ENCODE measurements at places on chromosomes 11 and 22.

DNA sequence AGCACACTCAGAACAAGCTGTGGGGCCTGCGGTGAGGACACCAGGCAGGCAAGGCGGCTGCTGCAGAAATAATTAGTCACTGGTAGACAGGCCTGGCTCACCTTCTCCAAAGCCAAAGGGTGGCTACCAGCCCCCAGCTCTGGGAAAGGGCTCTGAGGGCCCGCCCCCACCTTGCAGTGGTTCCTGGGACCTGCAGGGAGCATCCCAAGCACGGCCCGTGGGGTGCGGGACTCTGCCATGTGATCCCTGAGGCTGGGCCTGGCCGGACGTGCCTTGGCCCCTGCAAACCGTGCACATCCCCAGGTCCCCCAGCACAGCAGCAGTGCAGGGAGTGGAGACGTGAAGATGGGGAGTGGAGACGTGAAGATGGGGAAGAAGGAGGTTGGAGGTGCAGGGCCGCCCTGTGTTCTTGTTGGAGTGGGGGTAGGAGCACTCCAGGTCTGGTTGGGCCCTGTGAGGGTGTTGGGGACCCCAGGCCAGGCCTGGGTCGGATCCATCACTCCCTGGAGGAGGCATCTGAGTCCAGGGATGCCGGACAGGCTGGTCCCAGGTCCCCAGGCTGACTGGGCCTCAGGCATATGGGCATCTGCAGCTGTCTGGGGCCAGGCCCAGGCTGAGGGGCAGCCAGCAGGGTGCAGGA lies 41.9 kb downstream of the RTN4R start:
- DNase-seq: no peak

GRCh38 chr22:49568751-49569285 lies 258.9 kb downstream of the BRD1 start:
- no peak for DNase-seq

- no peak for DNase-seq
Measured at GRCh38 chr22:23183061-23183698, 2.9 kb downstream of the BCR start.

- no peak for DNase-seq
Measured at GRCh38 chr11:32392840-32393239, 42.5 kb downstream of the WT1 start.

DNA sequence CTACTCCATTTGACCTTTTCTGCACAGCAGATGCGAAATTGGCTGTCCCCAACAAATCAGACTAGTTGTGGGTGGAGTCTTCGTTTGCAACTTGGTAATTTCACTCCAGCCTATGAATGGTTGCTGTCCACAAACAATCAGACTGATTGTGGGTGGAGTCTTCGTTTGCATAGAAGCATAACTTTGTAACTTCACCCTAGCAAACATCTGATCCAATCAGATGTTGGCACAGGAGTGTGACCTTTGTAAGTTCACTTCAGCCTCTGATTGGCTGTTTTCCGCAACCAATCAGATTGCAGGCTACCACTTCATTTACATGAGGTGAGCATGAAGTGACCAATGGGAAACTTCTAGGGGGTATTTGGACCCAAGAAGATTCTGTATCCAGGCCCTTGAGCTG lies 16.3 kb upstream of the CABP2 start:
- no peak for DNase-seq

DNA sequence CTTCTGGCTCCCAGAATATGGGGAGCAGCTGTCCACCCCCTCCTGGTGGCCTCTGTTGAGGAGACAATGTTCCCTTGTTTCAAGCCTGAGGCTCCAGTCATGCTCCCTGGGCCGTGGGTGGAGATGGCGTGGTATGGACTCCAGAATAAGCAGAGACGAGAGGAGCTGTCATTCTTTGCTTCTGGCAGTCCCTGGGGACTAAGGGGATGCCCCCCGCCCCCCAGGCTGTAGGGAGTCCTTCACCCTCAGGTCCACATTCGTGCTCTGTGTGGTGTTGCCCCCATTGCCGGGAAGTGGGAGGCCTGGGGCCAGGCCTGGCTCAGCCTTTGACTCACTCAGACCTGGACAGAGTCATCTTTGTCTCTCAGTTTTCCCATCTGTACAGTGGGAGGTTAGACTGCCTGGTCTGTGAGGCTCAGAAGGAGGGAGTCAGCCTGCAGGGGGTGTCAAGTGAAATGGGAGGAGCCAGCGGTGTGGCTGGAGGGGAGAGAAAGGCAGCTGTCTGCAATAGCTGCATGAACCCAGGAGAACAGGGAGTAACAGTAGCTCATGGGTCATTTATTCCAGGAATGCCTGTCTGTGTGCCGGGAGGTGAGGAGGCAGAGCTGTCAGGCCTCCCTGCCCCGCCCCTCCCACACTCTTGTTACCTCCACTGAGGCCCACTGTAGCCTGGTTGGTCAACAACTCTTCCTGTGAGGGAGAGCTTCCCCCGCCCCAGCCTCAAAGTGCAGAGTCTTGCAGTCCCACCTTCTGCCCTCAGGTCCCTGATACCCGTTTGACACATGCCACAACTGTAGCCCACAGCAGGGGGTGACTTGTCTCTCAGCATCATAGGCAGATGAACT lies 6.3 kb downstream of the ARHGEF17 start:
- DNase-seq: no peak

- DNase-seq: no peak
Measured at GRCh38 chr11:114892381-114893197, 214.3 kb downstream of the NXPE2 start.

GRCh38 chr11:121291896-121292494 lies 576 bp upstream of the SC5D start:
- DNase-seq: no peak

GRCh38 chr22:47038206-47038835 lies 275.9 kb downstream of the TBC1D22A start:
- DNase-seq: no peak

GRCh38 chr11:63737718-63738117 lies 30.9 kb downstream of the ZFTA start:
- no peak for DNase-seq

GRCh38 chr11:119904531-119905035 lies 175.6 kb upstream of the NECTIN1 start:
- no peak for DNase-seq

GRCh38 chr11:61964058-61964665 lies 3.3 kb downstream of the FTH1 start:
- no peak for DNase-seq

DNA sequence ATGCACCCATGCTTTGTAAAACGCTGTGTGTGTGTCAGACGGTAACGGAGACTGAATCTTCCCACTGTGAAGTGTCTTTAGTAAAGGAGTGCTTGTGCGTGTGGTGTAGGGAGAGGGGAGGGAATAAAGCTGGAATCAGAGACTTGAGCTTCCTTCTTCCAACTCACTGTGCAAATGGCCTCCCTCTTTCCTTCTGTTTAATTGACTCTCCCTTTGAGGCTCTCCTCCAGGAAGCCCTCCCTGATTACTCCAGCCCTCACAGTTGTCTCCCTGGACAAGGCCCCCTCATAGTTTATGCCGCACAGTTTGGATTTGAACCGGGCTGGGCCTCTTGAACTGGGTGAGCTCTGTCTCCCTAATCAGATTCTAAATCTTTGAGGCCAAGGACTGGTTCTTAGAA lies 23.0 kb upstream of the KCNJ11 start:
- no peak for DNase-seq

- no peak for DNase-seq
Measured at GRCh38 chr11:114598461-114598860, 2.9 kb upstream of the NXPE4 start.

DNA sequence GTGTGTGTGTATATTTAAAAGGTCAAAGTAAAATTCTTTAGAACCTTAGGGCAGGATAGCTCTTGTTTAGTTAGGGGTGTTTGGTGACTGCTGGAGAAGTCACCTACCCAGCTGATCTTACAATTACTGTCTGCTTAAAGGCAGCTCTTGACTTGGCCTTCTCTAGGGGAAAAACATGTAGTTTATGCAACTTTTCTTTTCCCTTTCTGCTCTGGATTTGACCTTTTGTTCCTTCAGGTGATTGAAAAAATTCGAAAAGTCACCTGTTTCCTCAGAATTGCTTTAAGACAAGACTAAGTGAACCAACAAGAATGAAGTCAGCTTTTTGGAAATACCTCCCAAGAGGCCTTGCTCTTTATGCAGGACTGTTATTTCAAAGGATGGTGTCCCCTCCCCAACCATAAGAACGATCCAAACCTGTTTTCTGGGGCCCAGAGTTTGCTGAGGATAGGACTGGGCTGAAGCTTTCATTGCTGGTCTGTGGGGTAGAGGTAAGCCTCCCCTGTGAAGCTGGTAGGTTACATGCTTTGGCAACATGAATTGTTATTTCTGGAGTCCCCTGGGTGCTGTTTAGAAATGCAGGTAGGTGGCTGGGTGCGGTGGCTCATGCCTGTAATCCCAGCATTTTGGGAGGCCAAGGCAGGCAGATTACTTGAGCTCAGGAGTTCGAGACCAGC lies 111.2 kb downstream of the PTPRJ start:
- no peak for DNase-seq

GRCh38 chr22:19729507-19729906 lies 6.2 kb downstream of the GP1BB start:
- no peak for DNase-seq

DNA sequence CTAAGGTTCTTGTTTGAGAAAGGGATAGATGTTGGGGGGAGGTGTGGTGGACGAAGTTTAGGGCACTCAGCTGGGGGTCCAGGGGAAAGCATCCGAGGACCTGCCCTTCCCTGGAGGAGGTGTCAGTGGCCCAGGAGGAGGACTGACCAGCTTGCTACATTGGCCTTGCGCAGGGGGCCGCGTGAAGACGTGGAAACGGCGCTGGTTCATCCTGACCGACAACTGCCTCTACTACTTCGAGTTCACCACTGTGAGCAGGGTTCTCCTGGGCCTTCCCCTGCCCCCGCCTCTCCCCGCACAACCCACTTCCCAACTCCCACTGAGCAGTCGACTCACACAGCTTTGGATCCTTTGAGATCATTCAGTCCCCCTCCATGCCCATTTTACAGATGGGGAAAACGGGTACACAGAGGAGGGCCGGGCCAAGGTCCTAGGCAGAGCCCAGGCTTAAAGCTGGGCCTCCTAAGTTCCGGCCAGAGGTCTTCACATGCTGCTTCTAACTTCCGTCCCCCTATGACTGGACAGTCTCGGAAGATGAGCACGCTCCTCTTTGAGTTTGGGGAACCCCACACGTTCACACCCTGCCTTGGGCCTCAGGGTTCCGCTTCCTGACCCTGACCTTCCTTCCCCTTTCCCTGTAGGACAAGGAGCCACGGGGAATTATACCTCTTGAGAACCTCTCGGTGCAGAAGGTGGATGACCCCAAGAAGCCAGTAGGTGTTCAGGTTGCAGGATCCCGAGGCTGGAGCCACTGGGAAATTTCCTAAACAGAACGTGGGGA lies 28.7 kb downstream of the CYTH4 start:
- no peak for DNase-seq

GRCh38 chr11:112863305-112863704 lies 97.9 kb upstream of the NCAM1 start:
- no peak for DNase-seq

- no peak for DNase-seq
Measured at GRCh38 chr11:73866586-73866996, 10.1 kb downstream of the COA4 start.

Measured in stimulated activated CD4-positive, alpha-beta T cell treated with anti-CD3 and anti-CD28 coated beads, TNF-alpha, amount 100 ng/mL, for 1 hour (primary cell).